ENCODE measurements at places on chromosomes 3 and 15.

DNA sequence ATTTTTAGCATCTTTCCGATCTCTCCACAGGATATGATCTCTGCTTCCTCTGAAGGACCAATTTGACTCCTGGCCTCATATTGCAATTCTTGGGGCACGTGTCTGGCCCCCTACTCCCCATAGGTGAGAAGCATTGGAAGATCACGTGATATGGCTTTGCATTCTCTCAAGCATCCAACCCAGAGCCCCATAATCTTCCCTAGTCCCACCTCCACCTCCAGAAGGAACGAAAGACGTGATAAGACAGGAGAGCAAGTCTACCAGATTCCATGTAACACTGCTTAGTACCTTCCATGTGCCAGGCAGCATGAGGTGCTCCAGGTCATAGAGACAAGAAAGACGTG, 176.3 kb downstream of the MEGF11 start:
- no peak for DNase-seq

DNA sequence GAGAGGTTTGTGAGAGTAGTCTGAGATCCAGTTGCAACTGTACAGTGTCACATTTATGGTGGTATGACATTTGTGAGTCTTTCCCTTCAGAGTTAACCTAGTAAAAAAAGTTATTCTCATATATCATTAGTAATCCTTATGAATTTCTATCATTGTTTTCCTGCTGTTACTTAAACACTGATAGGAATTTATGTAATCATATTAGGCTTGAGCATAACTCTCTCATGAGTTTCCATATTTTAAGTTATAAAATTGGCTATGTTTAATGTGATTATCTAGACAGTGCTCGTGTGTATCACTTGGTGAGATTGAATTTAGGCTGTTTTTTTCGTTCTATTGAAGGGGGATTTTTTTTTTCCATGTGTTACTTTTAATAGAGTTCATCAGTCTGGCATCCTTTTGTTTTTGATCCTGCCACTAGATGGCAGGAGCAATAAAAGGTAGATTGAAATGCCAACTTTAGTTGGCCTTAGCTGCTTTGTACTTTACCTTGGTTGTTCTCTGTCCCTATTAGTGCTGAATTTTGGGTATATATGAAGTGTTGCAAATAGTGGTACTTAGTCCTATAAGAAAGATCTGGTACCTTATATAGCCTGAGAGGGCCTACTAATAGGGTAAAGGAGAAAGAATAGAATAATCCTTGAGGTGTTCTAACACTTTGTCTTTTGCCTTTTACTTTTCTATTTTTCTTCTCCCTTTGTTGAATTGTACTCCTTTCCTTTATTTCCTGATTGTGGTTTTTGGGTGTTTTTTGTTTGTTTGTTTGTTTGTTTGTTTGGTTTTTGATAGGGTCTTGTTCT, 17.9 kb downstream of the STT3B start:
- DNase-seq, result no peak

DNA sequence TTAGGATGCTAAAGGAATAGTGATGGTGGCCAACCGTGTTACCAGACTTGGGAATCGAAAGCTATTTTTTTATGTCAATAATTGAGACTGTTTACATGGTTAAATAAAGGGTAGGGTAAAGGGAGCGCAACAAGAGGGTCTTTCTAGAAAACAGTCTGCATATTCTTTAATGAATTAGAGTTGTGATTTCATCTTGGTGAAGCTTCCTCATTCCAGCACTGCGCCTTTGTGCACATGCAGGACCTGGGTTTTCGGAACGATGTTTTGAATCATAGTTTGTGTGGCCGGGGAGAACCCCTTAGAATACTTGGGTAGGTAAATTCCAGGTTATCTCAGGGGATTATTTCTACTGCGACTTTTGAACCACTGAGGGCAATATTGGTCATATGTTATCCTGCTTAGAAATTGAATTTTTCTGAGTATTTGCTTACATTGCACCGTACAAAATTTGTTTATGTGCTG, 1.3 kb downstream of the PIK3CA start:
- DNase-seq, result no peak

- no peak for DNase-seq
Observed at GRCh38 chr3:151356794-151357462, 27.6 kb upstream of the P2RY13 start.

GRCh38 chr3:12753275-12754028, 5.6 kb downstream of the TMEM40 start:
- DNase-seq, result no peak

- no peak for DNase-seq
Observed at GRCh38 chr15:64699751-64700388, 75.5 kb downstream of the RBPMS2 start.

DNA sequence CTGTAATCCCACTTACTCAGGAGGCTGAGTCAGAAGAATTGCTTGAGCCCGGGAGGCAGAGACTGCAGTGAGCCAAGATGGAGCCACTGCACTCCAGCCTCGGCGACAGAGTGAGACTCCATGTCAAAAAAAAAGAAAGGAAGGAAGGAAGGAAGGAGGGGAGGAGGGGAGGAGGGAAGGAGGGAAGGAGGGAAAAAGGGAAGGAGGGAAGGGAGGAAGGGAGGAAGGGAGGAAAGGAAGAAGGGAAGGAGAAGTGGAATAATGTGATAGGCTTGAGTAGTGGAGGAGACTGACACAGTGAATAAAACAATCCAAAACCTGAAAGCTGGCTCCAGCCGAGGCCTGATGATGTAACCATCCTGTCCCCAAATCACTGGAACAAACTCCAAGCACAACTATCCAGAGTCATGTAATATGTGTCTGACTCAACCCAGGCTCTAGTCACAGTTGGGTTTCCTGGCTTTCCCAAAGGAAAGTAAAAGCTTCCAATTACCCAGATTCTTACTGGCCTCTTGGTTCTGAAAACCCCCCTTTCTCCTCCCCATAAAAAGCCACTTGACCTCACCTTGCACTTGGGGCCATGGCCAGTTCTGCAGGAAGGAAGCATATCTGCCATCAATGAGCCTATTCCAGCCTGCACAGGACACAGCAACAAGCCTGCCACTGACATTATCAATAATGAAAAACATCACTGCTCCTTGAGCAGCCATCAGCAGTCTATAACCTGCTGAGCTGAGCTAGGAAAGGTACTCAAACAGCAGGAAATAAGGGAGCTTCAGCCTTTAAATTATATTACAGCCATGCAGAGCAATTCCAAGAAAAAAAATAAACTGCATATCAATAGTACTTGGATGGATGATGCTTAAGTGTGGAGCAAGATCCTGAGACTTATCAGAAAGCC, 48.3 kb downstream of the MB21D2 start:
- no peak for DNase-seq

- peak; percentile 35 for DNase-seq
Observed at GRCh38 chr3:25448750-25449692, 21.0 kb downstream of the RARB start.

- DNase-seq, result no peak
Observed at GRCh38 chr3:40753951-40754350, 229.2 kb downstream of the ZNF621 start.

DNA sequence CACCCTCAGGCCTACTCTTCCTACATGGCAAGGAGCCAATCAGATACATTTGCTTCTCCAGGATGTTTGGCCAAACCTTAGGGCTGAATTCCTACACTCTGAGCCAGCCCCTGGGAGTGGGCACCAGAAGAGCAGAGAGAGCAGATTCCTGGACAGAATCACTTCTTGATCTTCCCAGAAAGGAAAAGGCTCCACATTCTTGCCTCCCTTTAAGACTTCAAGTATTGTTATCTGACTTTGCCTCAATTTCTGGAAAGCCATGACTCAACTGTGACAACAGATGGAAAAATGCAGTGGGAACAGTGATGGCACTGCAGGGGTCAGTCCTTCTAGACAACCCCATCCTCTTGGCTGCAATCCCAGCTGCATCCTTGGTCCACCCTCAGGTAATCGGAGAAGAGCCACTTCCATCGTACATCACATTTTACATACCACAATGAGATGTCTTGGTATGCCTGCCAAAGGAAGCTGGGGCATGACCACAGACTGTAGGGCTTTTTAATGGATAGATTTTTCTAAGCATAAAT, 21.0 kb downstream of the SLCO2A1 start:
- peak; percentile 75 for DNase-seq

- DNase-seq, result no peak
Observed at GRCh38 chr3:127253491-127253890, 34.4 kb downstream of the PRR20G start.

DNA sequence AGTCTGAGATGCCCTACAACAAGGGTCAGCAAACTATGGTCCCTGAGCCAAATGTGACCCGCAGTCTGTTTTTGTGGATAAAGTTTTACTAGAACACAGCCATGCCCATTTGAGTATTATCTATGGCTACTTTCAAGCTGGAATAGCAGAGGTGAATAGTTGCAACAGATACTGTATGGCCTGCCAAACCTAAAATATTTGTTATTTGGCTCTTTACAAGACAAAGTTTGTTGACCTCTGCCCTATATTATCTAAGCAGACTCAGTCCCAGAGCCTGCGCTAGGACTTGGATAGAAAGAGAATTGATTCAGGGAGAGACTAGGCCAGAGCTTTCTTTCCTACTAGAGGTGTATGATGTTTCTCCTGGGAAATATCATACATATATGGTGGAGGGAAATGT, 81.7 kb upstream of the NMNAT3 start:
- no peak for DNase-seq

DNA sequence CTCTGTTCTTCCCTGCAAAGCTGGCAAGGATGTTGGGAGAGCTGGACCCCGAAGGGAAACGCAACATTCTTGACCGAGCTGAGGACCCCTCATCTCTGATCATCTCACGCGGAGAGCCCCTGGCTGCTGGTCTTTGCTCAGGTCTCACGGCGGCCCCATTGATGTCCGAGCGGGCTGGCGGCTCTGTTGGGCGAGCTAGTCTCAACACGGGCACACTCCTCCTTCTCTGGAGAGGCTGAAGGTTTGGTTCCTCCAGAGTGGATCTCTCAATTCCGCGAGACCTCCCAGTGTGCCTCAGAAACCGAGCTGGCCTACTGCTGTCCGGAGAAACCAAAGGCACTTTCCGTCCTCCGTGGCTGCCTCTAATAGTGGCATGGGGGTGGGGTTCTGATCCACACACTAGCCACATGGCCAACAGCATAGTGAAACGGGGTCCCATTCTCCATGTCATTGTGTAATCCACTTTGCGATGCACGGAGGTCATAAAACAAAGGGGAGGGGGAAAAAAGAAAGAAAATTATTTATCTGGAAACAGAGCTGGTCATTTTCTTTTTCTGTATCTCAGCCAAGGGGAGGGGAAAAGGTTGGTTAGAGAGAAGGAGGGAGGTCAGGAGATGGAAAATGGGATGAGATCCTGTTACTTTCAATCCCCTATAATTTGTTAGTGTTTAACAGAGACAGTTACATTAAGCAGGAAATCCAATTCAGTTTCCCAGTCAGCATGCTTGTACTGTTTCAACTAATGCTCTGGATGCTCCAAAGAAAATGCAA, 1.3 kb downstream of the CCDC80 start:
- DNase-seq, result no peak

- DNase-seq, result no peak
Observed at GRCh38 chr3:114867359-114867758, 279.7 kb downstream of the ZBTB20 start.

DNA sequence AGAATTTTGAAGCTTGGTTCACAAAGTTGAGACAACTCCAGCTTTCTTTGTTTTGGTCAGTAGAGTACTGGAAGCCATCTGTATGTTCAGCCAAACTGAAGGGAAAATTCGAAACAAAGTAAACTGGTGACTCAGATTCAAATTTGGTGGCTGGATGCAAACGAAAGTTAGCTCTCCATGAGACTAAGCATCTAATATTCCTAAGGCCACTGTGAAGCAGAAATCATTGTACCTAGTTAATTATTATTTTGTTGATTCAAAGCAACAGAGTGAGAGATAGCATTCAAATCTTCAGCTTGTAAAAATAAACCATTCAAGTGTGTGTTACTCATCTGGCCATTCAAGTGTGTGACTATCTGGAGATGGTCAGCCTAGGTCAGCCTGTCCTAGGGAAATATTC, 42.1 kb downstream of the NR2F2 start:
- DNase-seq, result no peak

DNA sequence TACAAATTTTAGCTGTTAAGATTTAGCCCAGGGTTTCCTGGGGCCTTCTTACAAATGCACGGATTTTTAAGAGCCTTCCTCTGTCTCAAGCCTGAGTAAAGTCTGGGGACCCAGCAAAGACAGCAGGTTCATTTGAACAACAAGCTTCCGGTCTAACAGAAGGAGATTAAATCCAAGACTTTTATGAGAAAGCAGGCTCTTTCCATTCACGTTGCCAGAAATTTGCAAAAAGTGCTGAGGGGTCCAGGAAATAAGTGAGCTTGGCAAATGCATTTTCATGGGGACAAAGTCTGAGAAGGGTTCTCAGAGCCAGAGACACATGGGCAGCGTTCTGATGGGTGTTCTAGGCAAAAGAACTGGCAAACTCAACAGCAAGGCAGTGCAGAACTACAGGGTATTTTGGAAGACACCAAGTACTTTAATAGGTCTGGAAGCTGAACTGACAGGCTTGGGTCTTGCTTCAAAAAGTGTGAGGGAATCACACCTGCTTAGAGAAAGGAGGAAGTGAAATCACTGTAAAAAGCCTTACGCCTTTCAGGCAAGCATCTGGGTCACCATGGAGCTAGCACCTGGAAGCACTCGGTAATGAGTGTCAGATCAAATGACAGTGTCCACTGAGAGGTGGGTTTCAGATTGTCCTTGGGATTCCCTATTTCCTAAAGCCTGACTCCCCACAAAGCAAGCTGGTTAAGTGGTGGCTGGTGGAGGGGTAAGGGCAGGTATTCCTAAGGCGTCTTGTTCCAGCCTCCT, 115.8 kb upstream of the ARHGEF3 start:
- no peak for DNase-seq

Data from pulmonary artery endothelial cell (primary cell).